ENCODE measurements at places on chromosomes 4 and X.

DNA sequence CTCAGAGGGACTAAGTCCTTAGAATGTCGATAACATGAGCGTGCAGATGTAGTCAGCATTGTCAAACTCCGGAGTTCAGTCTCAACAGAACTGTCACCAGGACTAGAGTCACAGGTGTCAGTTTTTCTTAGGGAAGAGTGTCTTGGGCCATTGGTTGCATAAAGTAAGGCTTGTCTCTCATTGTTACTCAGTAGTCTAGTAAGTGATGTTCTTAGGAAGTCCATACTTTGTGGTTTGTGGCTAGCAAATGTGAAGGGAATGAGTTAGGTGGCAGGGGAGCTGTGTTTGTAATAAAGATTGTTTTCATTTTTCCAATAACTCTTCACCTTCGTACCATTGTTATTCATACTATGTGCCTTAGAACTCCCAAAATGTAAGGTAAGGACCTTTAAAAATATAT, 119.6 kb downstream of the AFF2 start:
- DNase-seq: no peak

DNA sequence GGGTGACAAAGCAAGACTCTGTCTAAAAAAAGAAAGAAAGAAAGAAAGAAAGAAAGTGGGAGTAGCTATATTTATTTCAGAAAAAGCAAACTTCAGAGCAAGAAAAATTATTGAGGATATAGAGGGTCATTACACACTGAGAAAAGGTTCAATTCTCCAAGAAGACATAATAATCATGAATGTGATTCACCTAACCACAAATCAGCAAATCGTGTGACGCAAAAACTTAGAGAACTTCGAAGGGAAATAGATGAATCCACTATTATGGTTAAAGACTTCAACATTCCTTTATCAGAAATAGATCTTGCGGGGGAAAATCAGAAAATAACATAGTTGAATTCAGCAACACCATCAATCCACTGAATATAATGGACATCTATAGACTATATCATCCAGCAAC, 219.3 kb upstream of the LDB2 start:
- no peak for DNase-seq

DNA sequence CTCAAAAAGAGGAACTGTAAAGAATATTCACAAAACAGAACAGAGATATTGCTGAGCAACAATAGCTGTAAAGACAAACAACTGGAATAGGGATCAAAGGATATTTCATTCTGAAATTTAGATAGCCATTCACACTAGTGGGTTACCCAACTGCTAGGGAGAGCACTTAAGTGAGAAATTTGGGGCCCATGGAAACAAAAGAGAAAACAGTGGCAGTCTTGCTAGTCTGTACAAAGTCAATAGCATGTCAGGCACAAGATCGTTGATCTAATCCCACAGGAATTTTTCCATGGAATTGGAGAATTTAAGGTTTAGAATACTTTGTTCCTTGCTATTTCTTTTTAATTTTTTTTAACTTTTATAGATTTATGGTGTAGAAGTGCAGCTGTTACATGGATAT, 467.0 kb downstream of the PCDH18 start:
- DNase-seq: peak; percentile 40

DNA sequence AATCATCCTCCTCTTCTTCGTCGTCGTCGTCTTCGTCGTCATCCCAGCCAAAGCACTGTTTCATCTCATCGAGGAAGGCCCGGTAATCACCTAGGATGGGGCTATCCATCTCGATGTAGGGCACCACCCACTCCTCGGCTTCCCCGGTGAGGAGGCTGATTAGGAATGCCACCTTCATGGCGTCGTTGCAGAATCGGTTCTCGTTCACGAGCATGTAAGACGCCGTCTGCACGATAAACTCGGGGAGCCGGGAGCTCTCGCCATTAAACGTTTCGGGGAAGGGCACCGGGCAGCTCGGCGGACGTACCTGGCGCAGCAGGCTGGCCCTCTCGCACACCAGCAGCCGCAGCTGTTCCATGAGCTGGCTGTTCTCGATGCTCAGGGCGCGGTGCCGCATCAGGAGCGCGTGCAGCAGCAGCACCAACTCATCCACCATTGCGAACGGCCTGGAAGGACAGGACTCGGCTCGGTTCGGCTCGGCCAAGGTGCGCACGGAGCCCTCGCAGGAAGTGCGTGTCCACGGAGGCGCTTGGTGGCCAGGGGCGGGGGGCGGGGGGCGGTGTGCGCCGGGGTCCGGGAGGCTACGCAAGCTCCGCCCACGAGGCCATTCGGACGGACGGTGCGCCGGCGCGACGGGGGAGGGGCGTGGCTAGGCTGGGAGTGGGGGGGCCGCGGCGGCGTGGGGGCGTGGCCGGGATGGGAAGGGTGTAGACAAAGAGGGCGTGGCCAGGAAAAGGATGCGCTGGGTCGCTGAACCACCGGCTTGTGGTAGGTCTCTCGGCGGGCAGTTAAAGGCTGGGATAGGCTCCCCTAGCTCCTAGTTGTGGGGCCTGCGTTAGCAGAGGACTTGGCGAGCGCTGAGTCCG, at the start of gene LDOC1:
Gene LDOC1 (minus strand): TSS at position 544 of the 866 bp plus-strand sequence. CDS start 108 bp downstream, at position 436.
- peak; percentile 79 for DNase-seq

DNA sequence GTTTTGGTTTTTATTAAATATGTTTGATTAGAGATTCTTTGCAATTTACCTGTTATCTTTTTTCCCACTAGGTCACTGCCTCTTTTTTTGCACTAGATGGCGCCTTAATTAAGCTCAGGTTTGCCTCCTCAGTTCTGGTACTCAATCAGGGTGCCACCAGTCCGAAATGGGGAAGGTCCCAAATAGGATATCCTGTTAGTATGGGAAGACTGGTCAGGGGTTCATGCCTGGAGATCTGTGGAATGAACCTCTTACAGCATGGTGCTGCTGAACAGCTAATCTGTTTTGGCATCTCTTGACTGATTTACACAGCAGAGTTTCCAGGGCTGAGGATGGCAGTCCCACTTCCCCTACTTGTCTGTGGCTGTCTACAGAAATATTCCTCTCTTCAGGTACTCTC, 24.2 kb upstream of the VSIG1 start:
- peak; percentile 31 for DNase-seq

GRCh38 chr4:146477054-146477453, 44.7 kb downstream of the SLC10A7 start:
- peak; percentile 20 for DNase-seq

- peak; percentile 21 for DNase-seq
These were observed 184.3 kb upstream of the TACR3 start for GRCh38 chr4:103904123-103904522.

DNA sequence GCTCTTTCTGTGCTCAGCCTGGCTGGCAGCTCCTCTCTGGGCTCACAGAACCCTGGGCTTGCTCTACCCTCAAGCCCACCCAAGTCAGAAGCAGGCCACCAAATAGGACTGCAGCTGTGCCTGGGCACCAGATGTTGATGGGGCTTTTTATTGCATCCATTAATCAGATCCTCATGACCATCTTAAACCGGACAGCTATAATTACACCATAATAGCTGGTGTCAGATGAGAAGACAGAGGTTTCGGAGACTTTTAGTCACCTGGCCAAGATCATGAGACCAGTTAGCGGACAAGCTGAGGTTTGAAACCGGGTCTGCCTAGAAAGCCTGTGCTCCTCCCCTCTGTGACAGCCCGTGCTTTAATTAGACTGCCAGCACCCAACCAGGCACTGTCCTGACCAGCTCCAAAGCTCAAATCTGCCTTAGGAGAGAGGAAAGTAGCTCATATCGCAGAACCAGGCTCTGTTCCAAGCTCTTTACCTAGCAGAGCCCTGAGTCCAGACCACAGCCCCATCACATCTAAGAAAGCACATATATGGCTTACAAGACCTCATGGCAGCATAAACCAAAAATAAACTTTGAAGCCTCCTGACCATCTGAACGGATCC, 88.9 kb downstream of the JAKMIP1 start:
- DNase-seq: no peak

DNA sequence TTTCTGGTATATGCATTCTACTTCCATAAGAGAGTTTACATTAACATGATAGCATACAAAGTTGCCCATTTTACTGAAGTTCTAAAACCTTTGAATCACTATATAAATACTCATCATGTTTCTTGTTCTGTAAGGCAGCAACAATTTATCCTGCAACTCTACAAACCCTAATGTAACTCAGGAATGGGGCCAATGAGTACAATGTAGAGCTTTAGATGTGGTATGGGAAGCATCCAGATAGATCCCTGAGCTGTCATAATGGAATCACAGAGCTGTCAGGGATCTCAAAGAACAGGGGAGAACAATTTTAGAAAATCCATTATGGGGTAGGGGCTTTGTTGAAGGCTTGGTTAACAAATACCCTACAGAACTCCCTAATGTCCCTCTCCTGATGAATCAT, 88.5 kb downstream of the DCUN1D4 start:
- no peak for DNase-seq

- no peak for DNase-seq
These were observed 58.1 kb downstream of the NIPAL1 start for GRCh38 chr4:48074657-48075056.

GRCh38 chrX:32155044-32155638, 1056.2 kb downstream of the DMD start:
- no peak for DNase-seq

- peak; percentile 62 for DNase-seq
These were observed 118.7 kb upstream of the ANXA3 start for GRCh38 chr4:78432896-78433295.

- no peak for DNase-seq
These were observed 18.9 kb downstream of the TSPAN5 start for GRCh38 chr4:98639523-98639922.

- peak; percentile 88 for DNase-seq
These were observed 84.6 kb downstream of the TSPAN5 start for GRCh38 chr4:98573791-98574190.

DNA sequence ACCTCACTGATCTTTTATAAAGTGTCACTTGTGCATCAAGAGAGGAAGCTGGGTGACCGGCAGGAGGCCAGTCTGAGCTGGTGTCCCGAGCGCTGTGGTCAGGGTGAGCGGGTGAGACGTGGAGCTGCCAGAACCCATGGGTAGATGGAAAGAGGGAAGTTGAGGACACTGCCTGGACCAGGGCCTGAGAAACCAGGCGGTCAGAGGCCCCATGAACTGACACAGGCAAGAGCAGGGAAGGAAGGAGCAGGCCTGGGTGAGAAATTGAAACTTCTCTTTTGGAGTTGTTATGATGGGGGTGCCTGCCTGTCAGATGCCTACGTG, 192.6 kb downstream of the AFAP1 start:
- no peak for DNase-seq

DNA sequence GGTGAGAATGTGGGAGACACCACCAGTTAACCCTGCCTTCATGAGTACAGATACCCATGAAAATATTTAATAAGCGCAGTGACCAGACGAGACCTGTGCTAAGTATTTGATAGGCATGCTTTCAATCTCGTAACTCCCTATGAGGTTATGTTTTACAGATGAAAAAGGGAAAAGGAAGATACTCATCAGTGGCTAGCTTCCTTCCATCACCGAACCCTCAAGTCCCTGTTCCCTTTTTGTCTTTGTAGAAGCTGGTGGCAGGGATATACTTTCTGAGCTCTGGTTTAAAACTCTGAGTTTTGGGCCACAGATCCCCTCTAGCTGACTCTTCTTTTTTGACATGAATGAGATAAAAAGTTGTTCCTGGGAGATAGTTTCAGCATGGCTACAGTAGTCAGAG, 26.3 kb downstream of the AFF1 start:
- DNase-seq: no peak

- peak; percentile 34 for DNase-seq
These were observed 199.8 kb upstream of the GATB start for GRCh38 chr4:151960449-151961230.

GRCh38 chr4:106953036-106953705, 82.9 kb downstream of the DKK2 start:
- DNase-seq: no peak

- DNase-seq: no peak
These were observed 1197.3 kb downstream of the TECRL start for GRCh38 chr4:63211776-63212479.
